8988T (cell line): ENCODE measurements at places on chromosomes 1 and 21.

DNA sequence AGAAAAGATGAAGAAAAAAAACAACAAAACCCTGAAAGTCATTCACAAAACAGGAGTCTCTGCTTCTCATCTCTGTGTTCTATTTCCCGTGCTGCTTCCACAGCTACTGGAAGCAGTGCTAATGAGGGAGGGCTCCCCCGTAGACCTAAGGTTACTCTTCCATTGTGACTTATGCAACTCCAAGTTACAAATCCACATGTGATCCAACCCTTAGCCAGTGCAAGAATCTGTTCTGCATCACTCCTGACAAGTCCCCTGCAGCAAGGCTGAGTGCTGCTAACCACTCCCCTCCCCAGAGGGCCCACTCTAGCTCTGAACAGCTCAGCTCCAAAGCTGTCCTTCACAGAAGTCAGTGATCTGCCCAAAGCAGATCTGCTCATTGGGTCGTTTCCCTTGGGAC is 10.3 kb downstream of the DNALI1 start:
- DNase-seq: no peak

DNA sequence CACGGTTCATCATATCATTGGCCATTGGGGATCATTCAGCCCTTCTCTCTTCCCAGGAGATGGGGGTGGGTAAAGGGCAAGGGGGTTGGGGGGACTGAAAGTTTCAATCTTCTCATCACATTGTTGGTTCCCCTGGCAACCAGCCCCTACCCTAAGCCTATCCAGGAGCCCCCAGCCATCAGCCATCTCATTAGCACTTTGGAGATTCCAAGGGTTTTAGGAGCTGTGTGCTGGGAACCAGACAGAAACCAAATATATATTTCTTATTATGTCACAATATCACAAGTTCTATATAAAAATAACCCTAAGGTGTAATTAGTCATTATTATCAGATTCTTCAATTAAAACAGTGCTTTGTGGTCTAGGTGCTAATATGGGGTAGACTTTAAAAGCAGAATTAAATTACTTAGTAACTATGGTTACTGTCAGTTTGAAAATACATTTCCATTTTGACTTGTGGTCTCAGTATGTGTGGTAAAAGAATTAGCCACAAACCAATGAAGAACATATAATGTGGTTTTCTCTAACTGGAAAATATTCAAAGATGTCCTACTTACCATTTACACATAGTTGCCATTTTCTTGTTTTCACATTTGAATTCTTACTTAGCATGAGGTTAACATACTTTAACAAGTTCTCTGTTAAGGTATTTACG is 28.1 kb downstream of the IL23R start:
- DNase-seq: no peak

- DNase-seq: no peak
These were observed 7.1 kb upstream of the PEF1 start for GRCh38 chr1:31651766-31652165.

GRCh38 chr21:33801424-33802405 is 113.9 kb downstream of the ATP5PO start:
- DNase-seq: no peak

GRCh38 chr1:182952677-182953444 is at the start of gene SHCBP1L:
Gene SHCBP1L, minus strand, starts transcription at chr1:182953166. Its CDS starts 33 bp downstream, at chr1:182953133.
- no peak for DNase-seq
